ENCODE measurements at places on chromosomes 2 and 18.

DNA sequence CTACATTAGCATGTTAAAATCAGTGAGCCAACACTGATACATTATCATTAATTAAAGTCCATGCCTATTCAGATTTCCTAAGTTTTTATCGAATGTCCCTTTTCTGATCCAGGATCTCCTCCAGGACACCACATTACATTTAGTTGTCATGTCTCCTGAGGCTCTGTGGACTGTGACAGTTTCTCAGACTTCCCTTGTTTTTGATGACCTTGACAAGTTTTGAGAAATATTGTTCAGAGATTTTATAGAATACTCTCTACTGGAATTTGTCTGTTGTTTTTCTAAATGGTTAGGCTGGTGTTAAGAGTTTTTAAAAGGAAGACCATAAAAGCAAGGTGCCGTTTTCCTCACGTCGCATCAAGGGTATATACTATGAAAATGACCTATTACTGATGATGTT lies 16.3 kb upstream of the MAPRE3 start:
- no peak for DNase-seq

GRCh38 chr18:75962036-75962572 lies 532.9 kb downstream of the ZNF516 start:
- DNase-seq, result no peak

DNA sequence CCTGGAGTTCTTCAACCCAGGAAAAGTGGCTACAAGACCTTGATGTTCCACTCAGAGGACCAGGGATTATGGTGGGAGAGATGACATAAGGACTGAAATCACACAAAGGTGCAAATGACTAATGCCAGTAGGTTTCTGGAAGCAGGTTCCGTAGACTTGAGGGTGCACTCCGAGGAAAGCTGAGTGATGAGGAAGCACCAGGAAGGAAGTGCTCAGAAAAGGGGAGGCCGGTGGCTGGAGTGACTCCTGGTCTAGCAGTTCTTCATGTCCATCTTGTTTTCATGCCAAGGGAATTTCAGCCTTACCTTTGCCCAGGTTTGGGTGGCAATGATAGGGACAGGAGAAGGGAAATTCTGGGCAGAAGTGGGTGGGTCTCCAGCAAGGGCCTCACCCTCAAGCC lies 74.5 kb downstream of the TMEM17 start:
- DNase-seq, result no peak

DNA sequence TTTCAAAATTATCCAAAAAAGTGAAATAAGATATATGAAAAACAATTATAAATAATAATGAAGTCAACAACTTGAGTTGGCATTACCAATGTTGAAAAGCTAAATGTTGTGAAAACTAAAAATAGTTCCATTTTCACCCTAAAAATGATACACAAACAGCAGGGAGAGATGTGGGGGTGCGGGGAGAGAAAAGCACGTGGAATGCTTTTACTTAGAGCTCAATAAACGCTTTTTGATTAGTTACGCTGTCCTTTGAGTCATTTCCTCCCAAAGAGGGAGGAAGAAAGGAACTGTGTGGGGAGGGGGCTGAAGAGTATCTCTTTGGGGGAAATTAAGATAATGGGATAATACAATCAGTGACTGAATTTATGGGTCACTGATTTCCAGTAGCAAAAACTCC lies 29.2 kb downstream of the ZNF521 start:
- no peak for DNase-seq

DNA sequence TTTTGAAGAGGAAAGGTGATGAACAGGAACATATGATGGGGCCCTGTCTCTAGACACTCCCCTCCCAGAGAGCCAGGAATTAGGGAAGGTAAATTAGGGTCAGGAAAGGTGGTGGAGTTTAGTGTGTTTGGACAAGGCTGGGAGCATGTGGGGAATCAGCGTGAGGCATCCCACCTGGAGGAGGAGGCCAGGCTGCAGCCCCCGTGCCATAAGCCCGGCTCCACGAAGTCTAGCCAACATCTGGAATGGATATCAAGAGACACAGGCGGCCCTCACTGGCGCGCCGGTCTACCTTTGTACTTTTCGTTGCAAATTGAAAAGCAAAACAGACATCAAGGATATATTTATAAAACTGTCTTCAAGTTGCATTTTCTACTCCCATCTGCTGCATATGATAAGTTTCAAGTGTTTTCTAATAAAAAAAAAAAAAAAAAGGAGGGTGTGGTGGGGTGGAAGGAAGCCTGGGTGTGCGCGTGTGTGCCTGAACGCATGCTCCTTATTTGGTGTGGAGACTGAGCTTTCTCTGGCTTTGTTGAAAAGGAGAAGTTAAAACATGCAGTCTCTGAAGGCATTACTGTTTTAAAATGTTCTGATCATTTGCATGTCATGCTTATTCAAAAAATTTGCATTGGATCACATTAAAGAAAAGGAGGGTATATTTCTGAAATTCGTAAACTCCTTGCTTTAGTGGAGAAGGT lies 546.7 kb upstream of the ID2 start:
- peak; percentile 68 for DNase-seq

DNA sequence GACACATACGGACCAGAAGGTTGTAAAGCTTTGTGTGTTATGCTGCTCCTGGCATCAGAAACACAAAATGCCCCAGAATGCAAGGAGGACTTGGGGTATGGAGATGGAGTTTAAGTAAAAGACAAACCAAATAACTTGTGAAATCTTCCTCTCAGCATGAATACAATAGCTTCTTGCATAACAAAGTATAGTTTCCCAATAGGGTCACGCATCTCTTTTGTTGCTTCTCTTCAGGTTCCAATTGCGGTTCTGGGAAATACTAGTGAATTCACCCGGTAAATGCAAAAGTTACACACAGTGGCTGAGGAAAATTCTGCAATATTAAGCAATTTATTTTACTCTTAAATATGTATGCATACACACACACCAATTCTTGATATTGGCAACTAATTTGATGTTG lies 339.2 kb upstream of the EPHA4 start:
- no peak for DNase-seq

DNA sequence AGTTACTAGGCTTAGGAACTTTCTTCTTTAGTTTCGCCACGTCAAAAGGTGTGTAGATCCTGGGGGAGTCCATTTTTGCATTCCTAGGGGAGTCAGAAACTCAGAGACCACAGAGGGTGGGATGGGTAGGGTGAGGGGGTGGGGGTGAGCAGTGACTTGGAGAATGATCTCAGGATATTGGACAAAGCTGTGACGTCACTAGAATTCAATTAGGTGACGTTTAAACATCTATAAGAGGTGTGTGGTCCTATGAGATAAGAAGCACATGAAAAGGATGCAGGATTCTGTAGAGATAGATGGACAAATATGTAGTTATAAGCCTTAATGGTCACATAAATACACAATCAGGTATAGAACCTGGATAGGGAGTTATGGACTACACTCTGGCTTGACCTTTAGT lies 21.5 kb downstream of the SLC4A3 start:
- DNase-seq, result no peak

DNA sequence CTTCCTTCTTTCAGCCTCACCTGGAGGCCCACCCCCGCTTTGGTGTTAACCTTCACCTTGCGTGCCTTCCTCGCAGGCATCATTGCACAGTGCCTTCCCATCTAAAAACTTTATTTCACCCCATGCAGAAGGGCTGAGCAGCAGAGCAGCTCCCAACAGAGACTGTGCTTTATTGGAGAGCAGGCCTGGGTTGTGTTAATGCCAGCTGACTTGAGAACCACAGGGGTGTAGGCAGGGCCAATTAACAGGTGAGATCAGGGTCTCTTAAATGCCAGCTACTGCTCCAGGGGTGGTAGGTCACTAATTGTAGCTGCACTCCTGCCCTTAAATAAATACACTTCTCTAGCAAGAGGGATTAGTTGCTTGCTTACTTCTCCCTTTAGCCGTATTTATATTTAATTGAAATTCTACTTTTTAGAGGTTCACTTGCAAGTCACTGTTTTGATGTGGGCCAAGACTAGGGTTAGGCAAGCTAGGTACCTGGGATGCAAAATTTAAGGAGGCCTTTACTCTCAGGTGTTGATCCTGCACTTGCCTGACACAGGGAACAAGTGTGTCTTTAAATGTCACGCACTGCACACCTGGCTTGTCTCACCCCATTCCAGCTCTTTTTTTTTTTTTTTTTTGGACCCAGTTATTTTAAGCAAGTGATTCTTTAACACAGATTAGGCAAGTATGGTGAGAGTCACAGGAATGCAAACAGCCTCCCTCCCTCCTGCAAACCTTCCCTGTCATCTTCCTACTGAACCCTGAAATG lies 54.5 kb downstream of the LYPD1 start:
- no peak for DNase-seq

DNA sequence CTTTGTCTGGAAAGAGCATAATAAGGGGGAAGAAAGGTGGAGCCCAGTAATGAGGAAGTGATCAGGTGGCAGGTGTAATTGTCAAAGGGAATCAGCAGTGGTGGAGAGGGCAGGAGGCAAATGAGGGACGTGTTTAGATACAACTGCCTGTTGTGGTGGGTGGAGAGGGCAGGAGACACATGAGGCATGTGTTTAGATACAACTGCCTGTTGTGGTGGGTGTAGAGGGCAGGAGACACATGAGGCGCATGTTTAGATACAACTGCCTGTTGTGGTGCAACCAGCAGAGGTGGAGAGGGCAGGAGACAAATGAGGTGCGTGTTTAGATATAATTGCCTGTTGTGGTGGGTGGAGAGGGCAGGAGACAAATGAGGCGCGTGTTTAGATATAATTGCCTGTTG lies 173.1 kb downstream of the ANKRD30B start:
- no peak for DNase-seq

- DNase-seq, result no peak
Observed at GRCh38 chr2:26054598-26055348, 20.9 kb downstream of the RAB10 start.

DNA sequence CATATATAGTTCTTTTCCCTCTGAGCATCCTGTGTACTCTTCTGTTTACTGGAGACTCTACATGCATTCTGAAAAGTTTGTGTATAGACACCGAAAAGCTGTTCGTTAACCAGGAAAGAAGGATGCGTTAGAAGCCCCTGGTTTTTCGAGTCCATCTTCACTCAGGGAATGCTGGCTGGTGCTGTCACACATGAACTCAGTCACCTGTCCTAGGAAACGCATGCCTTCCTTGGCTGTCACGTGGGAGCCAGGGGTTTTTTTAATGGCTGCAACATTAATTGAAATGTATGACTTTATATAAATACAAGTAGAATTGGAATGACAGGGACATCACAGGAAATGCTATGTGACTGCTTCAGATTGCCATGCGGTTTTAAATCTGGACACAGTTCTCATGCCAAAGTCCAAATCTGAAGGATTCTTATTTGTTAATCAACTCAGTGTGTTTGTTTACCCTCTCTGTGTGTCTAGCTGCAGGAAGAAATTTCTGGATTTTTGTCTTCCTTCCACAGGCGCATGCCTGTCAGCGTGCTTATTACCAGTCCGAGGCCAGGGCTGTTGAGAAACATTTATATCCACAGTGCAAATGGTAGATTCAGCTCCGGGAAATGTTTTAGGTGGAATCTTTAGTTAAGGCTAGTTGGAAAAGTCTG lies 2.6 kb downstream of the RAMP1 start:
- no peak for DNase-seq

DNA sequence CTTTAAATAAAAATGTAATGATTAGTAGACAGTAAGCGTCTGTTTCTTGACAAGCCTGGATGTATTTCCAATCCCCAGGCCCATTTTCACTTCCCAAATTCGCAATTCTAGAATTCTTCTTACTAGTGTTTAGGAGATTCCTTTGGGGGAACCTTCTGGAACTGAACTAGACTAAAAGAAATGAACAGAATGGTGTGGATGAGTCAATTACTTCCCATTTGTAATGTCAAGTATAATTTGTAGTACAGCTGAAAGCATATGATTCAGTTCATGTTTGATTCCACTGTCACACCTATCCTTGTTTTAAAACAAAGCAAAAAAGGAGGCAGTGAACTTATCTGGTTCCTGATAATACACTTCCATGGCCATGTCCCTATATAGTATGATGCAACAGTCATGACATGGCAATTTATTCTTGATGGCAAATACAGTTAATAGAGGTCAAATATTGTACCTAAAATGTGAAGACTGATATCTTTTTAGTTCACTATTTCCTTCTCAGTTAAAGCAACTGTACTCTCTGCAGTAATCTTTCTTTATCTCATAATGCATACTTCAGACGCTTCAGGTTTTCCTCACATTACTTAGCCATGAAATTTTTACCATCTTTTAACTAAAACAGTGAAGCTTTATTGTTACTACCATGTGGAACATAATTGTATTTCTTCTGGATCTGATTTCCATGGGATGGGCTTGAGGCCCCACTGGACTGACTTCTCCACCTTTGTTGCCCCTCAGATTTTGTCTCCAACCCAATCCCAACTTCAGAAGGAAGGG lies 2.0 kb downstream of the IDH1 start:
- DNase-seq, result no peak

- no peak for DNase-seq
Observed at GRCh38 chr2:83900862-83901261, 558.2 kb downstream of the SUCLG1 start.

GRCh38 chr18:62745089-62745751 lies 29.9 kb downstream of the PHLPP1 start:
- no peak for DNase-seq

GRCh38 chr2:128444816-128445522 lies 126.3 kb upstream of the HS6ST1 start:
- no peak for DNase-seq

- DNase-seq, result no peak
Observed at GRCh38 chr2:38237311-38237710, 139.8 kb downstream of the ATL2 start.

- no peak for DNase-seq
Observed at GRCh38 chr2:12205086-12205485, 458.7 kb downstream of the LPIN1 start.

GRCh38 chr2:3597567-3597966 lies 2.7 kb downstream of the COLEC11 start:
- DNase-seq, result no peak

DNA sequence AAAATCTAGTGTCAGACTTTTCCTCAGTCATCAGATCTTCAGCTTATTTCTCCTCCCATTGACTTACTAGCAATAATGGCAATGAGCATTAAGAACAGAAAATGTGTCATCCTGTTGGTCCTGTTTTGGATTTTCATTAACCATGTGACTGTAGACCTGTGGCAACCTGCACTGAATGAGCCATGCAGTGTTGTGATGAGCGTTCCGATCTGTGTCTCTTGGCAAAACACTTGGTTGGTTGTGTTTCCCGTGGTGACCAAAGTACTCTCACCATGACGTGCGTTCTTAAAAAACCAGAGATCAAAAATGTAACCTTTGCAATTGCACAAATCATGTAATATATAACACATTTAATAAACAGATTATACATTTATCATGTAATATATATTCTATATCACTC lies 138.6 kb downstream of the MAP3K20 start:
- DNase-seq, result no peak

DNA sequence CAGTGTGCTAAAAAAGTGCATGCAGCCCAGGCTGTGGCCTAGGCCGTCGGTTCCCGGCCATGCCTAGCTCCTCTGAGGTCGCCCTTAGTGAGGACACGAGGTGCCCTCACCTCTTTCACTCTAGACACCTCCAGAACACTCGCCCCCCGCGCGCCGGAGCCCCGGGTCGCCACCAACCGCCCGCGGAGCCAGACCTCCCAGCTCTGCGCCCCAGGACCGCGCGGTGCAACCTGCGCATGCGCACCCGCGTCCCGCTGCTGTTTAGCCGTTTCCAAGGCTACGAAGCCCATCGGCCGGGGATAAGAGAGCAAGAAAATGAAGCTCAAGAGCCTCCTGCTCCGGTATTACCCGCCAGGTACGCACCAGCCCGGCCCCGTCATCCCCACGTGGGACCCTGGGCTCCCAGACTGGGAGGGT lies at the start of gene DAW1:
TSS of gene DAW1 (plus strand) at position 257 of the 417 bp plus-strand sequence. CDS start at position 316, 59 bp downstream.
- no peak for DNase-seq

GRCh38 chr2:40416486-40416885 lies 35.4 kb downstream of the SLC8A1 start:
- DNase-seq, result no peak

All from heart left ventricle (tissue), 16 donors.